Stimulated activated naive CD4-positive, alpha-beta T cell (primary cell): ENCODE measurements at places on chromosomes 16 and 17.
A peak's percentile ranks its signal among the peaks of the same experiment; 100 is the strongest.

GRCh38 chr16:8568231-8568617 is 22.1 kb downstream of the TMEM114 start:
- no peak for DNase-seq

GRCh38 chr17:57425903-57426880 is 169.9 kb downstream of the MSI2 start:
- no peak for DNase-seq

DNA sequence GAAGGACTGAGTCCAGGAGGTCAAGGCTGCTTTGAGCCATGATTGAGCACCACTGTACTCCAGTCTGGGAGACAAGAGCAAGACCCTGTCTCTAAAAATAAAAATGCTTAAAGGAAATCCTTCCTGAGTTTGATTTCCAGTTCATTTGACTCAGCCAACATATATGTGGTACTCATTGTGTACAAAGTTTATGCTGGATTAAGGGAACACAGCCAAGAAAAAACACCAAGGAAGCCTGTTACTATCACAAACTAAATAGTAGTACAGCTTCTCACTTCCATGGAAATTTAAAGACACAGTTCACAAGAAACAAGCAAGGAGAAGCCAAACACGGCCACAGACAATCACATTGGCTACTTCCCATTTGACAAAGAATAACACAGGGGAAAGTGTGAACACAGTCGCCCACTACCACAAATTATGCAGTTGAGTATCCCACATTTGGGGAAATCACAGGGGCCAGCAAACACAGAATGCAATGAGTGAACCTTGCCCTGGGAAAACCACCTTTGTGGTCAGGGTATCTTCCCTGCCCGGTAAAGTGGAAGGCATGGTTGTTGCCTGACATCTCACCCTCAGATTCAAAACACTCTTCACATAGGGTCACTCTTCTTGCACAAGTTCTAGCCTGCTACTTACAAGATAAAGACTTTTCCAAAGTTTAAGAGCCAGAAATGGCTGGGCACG is 14.5 kb downstream of the TEX14 start:
- DNase-seq, result no peak

DNA sequence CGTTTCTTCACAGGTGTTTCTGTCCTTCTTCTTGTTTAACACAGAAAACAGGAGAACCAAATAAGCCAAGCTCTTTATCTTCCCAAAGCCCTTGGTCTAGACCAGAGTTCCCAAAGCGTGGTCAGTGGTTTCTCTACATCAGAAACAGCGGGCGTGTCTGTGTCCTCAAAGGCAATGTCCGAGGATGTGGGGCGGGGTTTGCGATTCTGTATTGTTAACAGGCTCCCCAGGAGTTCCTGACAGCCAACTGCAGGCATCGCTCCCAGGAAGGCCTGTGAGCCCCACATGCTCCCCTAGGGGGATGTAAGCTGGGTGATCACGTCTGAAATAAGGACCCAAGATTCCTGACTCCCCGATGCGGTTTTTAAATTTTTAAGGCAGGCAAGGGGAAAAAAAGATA is 28.4 kb upstream of the SLC25A19 start:
- no peak for DNase-seq

GRCh38 chr16:23282568-23282967 is 19.5 kb upstream of the SCNN1B start:
- no peak for DNase-seq

DNA sequence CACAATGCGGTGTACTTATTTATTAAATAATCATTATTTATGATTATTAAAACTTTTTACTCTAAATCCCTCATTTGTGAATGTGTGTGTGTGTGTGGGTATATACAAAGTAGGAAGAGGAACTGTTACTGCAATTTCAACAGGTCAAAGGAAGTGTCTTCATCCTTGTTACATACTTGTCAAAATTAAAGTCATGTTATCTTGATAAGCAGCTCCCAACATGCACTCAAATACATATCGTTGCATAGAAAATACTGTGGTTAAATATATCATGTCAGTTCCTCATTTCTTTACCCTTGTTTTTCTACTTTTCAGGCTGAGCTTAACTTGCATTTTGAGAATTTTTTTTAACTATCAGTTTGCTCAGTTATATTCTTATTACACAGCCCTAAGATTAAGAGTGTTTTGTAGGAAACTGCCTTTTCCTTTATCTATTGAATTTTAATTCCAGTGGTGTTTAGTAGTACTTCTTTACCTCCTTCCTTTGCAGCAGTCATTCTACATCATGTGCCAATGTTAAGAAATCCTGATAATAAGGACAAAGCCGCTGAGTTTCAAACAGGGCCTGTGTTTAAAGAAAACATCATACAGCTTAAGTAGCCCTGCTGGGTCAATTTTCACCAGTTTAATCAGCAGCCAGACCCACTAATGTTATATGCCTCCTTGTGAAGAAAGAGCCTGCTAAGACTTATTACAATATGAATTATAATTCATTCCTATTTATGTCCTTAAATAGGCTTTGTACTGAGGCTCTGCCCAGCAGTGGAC is 7.2 kb downstream of the EFCAB5 start:
- no peak for DNase-seq

DNA sequence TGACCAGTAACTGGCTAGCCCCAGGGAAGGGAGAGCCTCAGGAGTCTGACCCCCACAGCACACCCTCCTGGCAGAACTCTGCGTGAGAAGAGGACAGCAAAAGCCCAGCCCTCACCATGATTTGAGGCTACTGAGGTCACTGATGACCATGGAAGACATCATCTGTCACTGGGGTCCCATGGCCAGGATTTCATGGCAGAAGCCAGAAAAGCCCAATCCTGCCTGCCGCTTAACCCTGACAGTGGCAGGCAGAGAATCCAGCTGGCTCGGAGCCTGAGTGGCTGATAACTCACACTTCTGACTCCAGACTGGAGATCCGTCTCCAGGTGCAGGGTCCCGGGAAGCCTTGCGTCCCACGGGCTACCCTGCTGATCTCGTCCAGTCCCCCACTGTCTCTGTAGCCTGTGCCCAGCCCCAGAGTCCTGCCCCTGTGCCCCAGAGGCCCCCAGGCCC is 17.5 kb downstream of the GRIN2C start:
- DNase-seq, result no peak

DNA sequence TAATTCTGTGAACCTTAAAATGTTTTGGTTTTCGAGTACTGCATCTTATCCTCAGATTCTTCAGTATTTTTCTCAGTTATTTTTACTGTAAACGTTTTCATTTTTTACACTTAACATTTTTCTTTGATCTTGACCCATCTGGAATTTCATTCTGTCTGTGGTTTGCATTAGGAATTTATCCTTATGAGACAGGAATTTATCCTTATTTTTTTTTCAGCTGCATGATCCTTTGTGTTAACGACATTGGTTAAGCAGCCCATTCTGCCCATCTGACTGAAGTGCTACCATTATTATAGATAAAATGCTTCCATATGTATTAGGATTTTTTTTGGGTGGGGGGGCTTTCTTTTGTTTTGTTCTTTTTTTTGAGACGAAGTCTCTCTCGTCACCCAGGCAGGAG is 41.0 kb downstream of the SNX29 start:
- DNase-seq, result no peak

DNA sequence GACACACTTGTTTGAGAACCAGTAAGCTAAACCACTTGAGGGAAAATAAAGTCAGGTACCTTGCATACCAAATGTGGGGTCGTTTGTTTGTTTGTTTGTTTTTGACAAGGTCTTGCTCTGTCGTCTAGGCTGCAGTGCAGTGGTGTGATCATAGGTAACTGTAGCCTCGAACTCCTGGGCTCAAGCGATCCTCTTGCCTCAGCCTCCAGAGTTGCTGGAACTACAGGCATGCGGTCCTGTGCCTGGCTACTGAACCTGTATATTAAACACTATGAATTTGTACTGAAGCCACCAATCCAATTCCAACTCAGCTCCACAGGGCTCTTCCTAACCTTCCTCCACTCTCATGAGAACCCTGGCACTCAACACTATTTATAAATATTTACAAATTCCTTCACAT is 51.9 kb downstream of the WWP2 start:
- DNase-seq, result no peak

GRCh38 chr17:75400326-75400939 is 5.0 kb downstream of the GRB2 start:
- DNase-seq, result no peak

DNA sequence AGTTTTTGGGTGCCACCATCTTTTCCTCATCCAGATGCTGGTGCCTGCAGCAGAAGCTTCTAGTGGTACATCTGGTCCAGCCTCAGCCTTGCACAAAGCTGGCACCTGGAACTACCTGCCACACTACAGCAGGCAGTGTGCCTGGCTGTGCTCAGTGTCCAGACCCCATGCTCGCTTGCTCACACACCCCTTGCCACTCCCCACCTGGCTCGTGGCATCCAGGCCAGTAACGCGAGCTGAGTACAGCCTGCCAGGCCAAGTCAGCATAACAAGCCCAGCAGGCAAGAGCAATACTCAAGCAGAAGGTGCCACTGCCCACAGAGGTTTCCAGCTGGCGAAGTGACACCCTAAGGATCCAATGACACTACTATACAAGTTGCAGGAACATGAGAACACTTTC is 29.7 kb upstream of the KIF2B start:
- no peak for DNase-seq

GRCh38 chr16:3597676-3598075 is 13.7 kb downstream of the SLX4 start:
- DNase-seq, result no peak

GRCh38 chr17:47821031-47821423 is 567 bp downstream of the OSBPL7 start:
- no peak for DNase-seq

- DNase-seq, result no peak
These were observed 25.1 kb downstream of the STAT5A start for GRCh38 chr17:42313389-42313772.

DNA sequence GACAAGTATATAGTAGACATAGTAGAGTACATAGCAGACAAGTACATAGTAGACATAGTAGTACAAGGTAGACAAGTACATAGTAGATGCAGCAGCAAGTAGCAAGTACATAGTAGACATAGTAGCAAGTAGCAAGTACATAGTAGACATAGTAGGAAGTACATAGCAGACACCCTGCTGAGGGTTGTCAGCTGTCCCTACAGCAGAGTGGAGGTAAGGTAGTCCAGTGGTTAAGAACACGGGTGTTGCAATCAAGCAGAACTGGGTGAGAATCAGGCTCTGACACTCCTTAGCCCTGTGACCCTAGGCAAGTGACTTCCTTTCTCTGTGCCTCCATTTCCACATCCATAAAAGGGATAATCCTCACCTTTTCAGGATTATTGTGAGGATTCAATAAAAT is 94.7 kb downstream of the NOG start:
- peak; percentile 3 for DNase-seq

DNA sequence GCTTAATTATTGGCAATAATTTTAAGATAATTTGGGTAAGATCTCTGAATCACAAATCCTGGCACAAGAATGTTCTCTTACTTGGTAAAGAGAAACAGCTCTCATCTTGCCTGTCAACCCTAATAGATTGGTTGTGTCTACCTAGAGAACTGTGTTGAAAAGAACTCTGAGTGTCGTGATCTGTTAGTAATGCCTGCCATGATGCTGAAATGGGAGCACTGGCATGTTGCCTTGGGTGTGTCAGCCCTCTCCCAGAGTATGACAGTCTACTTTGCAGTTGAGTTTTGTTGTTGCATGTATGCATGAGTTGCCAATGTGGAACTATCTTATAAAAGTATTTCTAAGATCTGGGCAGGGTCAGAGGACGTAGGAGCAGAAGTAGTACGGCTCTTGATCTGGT is 221.4 kb downstream of the MAF start:
- DNase-seq, result no peak

DNA sequence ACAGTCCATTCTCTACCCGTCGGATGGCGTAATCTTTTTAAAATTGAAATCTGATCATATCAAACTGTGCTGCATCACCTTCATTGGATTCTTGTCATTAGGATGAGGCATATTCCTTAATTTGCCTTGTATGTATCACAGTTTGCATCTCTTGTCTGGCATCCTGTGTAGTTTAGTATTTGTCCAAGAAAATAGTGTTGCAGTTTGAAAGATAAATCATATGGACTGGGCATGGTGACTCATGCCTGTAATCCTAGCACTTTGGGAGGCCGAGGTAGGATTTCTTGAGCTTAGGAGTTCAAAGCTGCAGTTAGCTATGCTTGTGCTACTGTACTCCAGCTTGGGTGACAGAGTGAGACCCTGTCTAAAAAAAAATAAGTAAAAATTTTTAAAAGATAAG is 5.8 kb upstream of the RSL1D1 start:
- DNase-seq, result no peak

GRCh38 chr16:85454171-85454872 is 158.8 kb upstream of the GSE1 start:
- no peak for DNase-seq

- no peak for DNase-seq
These were observed 10.7 kb downstream of the GNAO1 start for GRCh38 chr16:56202036-56202435.

- no peak for DNase-seq
These were observed 121.5 kb downstream of the STXBP4 start for GRCh38 chr17:55090079-55090492.

DNA sequence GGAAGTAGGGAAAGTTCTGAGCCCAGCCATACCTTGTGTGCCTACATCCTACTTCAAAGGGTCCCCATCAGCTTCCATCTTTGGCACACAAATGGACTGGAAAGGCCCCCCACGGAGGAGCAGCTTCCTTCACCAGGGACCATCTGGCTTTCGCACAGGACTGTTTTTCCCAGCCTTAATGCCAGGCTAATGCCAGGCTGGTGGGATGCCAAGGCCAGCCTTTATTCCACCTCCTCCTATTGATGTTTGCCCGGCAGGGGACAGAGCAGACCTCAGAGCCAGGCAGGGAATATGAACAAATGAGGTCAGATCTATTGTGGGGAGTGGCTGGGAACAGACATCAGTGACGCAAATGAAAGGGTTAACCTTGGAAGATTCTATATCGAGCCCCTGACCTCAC is 5.7 kb downstream of the GPR179 start:
- DNase-seq, result no peak

GRCh38 chr17:13084420-13084819 is 66.6 kb upstream of the ELAC2 start:
- DNase-seq, result no peak

DNA sequence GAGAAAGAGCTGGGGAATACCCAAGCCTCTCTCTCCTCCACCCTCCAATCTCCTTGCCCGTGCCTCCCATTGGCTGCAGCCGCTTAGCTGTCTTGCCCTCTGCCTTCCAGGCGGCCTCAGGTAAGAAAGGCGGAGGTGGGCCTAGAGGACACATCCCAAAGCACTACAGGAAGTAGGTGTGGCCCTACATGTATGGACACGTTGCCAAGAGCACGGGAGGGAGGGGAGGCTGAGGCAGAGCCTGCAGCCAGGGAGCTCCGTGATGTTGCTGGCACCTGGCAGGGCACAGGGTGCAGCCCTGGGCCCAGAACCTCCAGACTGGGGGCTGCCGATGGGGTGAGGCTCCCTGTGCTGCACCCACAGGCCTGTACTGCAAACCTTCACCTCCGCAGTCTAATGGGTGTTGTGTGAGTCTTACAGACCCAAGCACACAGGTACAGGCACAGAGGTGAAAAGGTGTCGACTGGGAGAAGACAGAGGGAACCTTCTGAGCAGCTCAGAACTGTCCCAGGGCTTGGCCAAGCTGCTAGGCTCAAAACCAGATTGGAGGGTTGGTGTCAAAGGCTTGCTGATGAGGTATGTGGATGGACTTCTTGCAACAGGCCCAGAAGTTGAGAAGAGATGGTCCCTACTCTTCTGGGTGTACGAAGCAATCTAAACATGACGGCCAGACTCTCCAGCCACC is 23.5 kb upstream of the FOXK2 start:
- DNase-seq, result no peak
